ENCODE measurements at places on chromosomes 5 and 9. TPM values are rescaled to one million over a fixed set of nuclear protein-coding genes. Genes with fewer than 3 reads are reported as not detected.
A peak's percentile ranks its signal among the peaks of the same experiment; 100 is the strongest.

GRCh38 chr5:17217493-17218352 lies at the start of gene BASP1:
Gene BASP1 (plus strand): TSS chr5:17217631. CDS start chr5:17275217, 57,586 bp downstream.
- no peaks in the 10 kb centered on the region for H3K27me3 ChIP-seq
- peak; percentile 75 for DNase-seq
- peaks cover 6% of the 10 kb centered on the region for H3K4me1 ChIP-seq
- H3K36me3 ChIP-seq, result peaks cover 6% of the 10 kb centered on the region

GRCh38 chr5:111813537-111813936 lies 56.5 kb upstream of the NREP start:
- no peaks in the 10 kb centered on the region for H3K27me3 ChIP-seq
- no peak overlapping the region for H3K4me3 ChIP-seq
- H3K4me1 ChIP-seq, result no peaks in the 10 kb centered on the region
- no peak for DNase-seq
- H3K27ac ChIP-seq, result no peak overlapping the region

DNA sequence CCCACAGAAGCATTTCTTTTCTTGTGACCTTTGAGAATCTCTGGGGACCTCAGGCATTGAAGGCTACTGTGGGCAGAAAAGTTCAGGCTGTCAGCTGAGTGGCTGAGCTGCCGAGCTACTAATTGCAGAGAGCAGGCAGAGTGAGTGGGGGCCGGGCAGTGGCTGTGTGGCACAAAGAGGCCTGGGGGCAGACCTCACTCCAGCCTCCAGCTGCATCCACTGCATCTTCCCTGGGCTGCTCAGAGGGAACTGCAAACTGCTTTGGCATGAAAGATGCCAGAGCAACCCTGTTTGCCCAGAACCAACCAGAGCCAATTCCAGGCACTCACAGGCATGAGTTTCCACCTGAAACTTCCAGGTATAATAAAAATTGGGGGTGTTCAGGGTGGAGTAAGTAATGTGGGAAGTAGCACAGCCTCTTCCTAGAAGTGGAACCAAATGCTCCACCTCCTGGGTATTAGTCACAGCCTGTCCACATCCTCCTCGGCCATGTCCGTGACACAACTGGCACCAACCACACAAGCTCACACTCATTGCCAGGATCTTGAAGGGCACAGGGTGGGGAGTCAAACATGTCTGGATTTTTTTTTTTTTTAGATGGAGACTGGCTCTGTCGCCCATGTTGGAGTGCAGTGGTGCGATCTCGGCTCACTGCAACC lies 548.9 kb downstream of the BNC2 start:
- H3K4me1 ChIP-seq, result peaks cover 6% of the 10 kb centered on the region
- H3K27me3 ChIP-seq, result no peaks in the 10 kb centered on the region
- no peak overlapping the region for H3K4me3 ChIP-seq
- DNase-seq, result peak; percentile 61
- H3K27ac ChIP-seq, result no peak overlapping the region

DNA sequence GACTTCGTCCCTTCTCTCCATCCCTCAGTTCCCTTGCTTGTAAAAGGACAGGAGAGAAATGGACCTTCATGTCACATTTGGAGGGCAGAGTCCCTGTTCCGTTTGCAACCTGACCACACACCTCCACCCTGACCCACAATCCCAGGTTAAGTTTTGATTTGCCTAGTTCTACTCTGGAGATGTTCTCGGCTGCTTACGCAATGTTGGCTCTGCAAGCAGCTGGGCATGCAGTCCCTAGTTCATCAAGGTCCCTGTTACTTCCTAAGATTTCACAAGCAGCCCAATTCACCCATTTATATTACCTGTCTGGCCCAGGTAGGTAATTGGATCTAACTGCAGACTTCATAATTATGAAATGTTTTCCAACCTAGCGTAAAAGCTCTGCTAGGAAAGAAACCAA lies 28.8 kb downstream of the SLIT3 start:
- H3K27me3 ChIP-seq, result no peaks in the 10 kb centered on the region
- DNase-seq, result no peak
- no peaks in the 10 kb centered on the region for H3K36me3 ChIP-seq
- H3K4me3 ChIP-seq, result no peak overlapping the region
- H3K27ac ChIP-seq, result no peak overlapping the region

DNA sequence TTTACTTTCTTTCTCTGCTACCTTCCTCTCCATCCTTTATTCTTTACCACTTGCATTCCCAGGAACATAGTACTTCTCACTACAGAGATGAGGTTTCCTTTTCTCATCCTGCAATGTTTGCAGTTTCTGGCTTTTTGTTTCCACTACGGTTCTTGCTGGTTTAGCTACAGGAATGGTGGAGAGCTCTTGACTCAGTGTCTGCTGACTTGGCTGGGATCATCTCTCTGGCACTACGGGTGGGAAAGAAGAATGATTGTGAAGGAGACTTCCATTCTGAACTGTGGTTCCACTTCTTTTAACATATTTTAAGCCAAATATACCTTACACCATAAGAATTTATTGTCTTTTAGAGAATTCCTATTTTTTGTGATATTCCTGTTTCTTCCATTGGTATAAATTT lies 65.1 kb downstream of the NREP start:
- H3K27me3 ChIP-seq, result no peaks in the 10 kb centered on the region
- no peak overlapping the region for H3K27ac ChIP-seq
- no peaks in the 10 kb centered on the region for H3K36me3 ChIP-seq
- no peak overlapping the region for H3K4me3 ChIP-seq

DNA sequence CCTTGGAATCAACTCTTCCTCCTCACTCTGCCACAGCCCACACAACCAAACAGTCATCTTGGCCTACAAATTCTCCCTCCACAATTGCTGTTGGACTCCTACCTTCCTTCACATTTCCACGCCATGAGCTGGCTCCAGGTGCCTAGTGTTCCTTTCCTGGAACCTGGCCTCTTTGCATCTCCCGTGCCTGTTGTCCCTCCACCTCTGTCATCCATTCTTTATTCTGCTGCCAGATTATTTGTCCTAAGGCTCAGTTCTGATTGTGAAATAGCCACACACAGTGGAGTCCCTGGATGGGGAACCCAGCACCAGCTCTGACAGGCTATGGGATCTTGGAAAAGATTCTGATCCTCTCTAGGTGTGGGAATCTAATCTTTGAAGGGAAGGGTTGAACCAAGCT lies 109.1 kb upstream of the ANKH start:
- H3K36me3 ChIP-seq, result no peaks in the 10 kb centered on the region
- DNase-seq, result no peak
- no peaks in the 10 kb centered on the region for H3K4me1 ChIP-seq
- no peak overlapping the region for H3K4me3 ChIP-seq

GRCh38 chr9:101707721-101708120 lies 30.7 kb downstream of the GRIN3A start:
- H3K36me3 ChIP-seq, result no peaks in the 10 kb centered on the region
- no peaks in the 10 kb centered on the region for H3K27me3 ChIP-seq
- H3K27ac ChIP-seq, result no peak overlapping the region
- no peaks in the 10 kb centered on the region for H3K4me1 ChIP-seq
- H3K4me3 ChIP-seq, result no peak overlapping the region

- no peaks in the 10 kb centered on the region for H3K36me3 ChIP-seq
- H3K4me3 ChIP-seq, result no peak overlapping the region
- no peak overlapping the region for H3K27ac ChIP-seq
- H3K27me3 ChIP-seq, result peaks cover 5% of the 10 kb centered on the region
Observed at GRCh38 chr9:90946982-90947381, 145.4 kb downstream of the SYK start.

- H3K4me3 ChIP-seq, result no peak overlapping the region
- no peaks in the 10 kb centered on the region for H3K36me3 ChIP-seq
- H3K27ac ChIP-seq, result no peak overlapping the region
- H3K4me1 ChIP-seq, result no peaks in the 10 kb centered on the region
- no peaks in the 10 kb centered on the region for H3K27me3 ChIP-seq
- DNase-seq, result no peak
Observed at GRCh38 chr9:83477120-83477519, 61.1 kb downstream of the FRMD3 start.

DNA sequence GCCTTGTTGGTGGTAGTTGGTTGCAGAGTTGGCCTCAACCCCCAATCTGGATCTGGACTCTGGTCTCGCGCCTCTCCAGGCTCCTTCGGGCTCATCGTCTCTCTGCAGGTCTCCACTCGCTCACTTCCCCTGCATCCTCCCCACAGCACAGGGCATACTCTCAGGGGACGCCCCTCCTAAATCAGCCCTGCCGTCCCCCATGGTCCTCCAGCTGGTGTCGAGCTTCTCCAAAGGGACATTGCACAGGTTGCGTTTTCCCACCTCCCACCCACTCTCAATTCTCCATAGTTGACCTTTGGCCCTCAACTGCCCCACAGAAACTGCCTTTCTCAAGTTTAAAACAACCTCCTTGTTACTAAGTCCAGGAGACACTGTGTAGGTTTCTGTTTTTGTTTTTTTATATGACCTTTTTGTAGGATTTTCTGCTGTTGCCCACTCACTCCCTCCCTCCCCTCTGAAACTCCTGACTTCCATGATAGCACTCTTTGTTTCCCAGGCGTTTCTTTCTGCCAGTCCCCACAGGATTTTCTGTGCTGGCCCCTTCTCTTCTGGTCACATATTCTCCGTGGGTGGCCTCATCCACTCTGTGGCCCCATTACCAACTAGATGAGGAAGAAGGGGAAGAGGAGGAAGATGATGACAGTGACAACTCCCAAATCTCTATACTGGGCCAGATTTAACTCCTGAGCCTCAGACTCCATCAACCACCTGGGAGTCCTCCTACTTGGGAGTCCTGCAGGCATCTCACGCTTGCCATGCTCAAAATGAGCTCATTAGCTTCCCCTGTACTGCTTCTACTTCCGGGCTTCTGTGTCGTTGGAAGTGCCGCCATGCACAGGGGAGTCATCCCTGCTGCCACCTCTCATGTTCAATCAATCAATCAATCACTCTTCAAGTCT lies 50.3 kb downstream of the ALG2 start:
- H3K4me3 ChIP-seq, result no peak overlapping the region
- H3K27ac ChIP-seq, result no peak overlapping the region
- H3K4me1 ChIP-seq, result peaks cover 10% of the 10 kb centered on the region
- H3K27me3 ChIP-seq, result peaks cover 24% of the 10 kb centered on the region

DNA sequence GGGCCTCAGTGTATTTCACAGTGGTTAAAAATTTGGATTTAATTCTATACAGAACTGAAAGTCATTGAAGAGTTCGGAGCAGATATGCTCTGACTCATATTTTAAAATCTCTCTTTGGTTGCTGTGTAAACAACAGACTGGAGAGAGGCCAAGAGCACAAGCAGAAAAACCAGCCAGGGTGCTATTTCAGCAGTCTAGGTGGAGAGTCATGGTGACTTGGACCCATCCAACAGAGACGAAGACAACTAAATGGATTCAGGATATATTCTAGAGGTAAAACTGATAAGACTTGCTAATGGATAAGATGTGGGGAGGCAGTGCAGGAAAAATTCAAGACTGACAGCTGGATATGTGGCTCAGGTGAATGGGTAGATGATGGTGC lies 168.9 kb downstream of the MAPKAP1 start:
- no peak overlapping the region for H3K27ac ChIP-seq
- peaks cover 4% of the 10 kb centered on the region for H3K36me3 ChIP-seq
- no peaks in the 10 kb centered on the region for H3K27me3 ChIP-seq

DNA sequence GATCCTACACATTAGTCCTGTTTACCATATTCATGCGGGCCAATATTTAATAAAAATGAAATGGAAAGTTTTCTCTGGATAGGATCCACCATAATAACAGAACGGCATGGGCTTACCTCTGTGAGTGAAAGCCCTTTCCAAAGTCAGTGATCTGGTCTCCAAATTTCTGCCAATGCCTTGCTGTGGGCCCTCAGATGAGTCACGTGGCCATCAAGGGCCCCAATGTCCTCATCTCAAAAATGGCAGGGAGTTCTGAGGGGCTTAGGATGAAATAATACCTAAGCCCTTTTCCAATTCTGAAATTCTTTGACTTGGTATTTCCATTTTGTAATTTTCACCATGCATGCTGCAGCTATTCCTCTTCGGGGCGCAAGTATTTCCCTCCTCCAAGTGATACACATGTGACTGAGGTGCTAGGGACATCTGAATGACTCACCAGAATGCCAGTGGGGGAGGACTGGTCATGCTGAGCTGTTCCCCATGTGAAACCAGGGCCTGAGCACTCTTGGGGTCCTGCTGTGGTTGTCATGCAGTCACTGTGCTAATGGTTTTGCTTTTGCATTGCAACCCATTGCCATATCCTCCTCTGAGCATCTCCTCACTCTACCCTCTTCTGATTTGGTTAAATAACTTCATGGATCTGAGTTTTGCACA lies 35.0 kb downstream of the ITK start:
- no peaks in the 10 kb centered on the region for H3K36me3 ChIP-seq
- no peak overlapping the region for H3K4me3 ChIP-seq
- H3K4me1 ChIP-seq, result no peaks in the 10 kb centered on the region
- H3K27me3 ChIP-seq, result no peaks in the 10 kb centered on the region
- DNase-seq, result no peak

- peaks cover 23% of the 10 kb centered on the region for H3K4me1 ChIP-seq
- H3K27ac ChIP-seq, result no peak overlapping the region
- no peaks in the 10 kb centered on the region for H3K36me3 ChIP-seq
- no peaks in the 10 kb centered on the region for H3K27me3 ChIP-seq
Observed at GRCh38 chr5:113253037-113253436, 181.8 kb downstream of the TSSK1B start.

- no peak overlapping the region for H3K27ac ChIP-seq
- no peak for DNase-seq
- H3K36me3 ChIP-seq, result no peaks in the 10 kb centered on the region
- no peak overlapping the region for H3K4me3 ChIP-seq
- no peaks in the 10 kb centered on the region for H3K4me1 ChIP-seq
Observed at GRCh38 chr5:176747670-176748072, 62.7 kb upstream of the UNC5A start.

- no peaks in the 10 kb centered on the region for H3K27me3 ChIP-seq
- H3K4me1 ChIP-seq, result peaks cover 12% of the 10 kb centered on the region
Observed at GRCh38 chr5:15579193-15579990, 79.4 kb downstream of the FBXL7 start.

GRCh38 chr5:32445287-32445758 lies 783 bp upstream of the ZFR start:
- H3K36me3 ChIP-seq, result no peaks in the 10 kb centered on the region
- peaks cover 2% of the 10 kb centered on the region for H3K4me1 ChIP-seq
- H3K4me3 ChIP-seq, result peak overlapping the region; percentile 83
- H3K27me3 ChIP-seq, result no peaks in the 10 kb centered on the region

The PRLR gene
- total RNA-seq, result 0.54 TPM

The CAVIN4 gene
- total RNA-seq, result 4.2 TPM

The TGFBR1 gene
- total RNA-seq, result 75.3 TPM

The WNT8A gene
- not detected for total RNA-seq

The BHMT2 gene
- total RNA-seq, result 0.56 TPM

The PRELID2 gene
- total RNA-seq, result 8.6 TPM

The NUP155 gene
- total RNA-seq, result 43.9 TPM

The ARL14EPL gene
- not detected for total RNA-seq

The FBP1 gene
- not detected for total RNA-seq

Measured in IMR-90 (cell line).